ENCODE measurements at places on chromosomes 12 and 14.

- DNase-seq = no peak
These were observed 89.1 kb upstream of the NUDT4 start for GRCh38 chr12:93288626-93289025.

- peak; percentile 61 for DNase-seq
These were observed at the start of gene ITGA5 for GRCh38 chr12:54419088-54419887. TSS of gene ITGA5 (minus strand) at chr12:54419266. CDS start at chr12:54419198, 68 bp downstream.

DNA sequence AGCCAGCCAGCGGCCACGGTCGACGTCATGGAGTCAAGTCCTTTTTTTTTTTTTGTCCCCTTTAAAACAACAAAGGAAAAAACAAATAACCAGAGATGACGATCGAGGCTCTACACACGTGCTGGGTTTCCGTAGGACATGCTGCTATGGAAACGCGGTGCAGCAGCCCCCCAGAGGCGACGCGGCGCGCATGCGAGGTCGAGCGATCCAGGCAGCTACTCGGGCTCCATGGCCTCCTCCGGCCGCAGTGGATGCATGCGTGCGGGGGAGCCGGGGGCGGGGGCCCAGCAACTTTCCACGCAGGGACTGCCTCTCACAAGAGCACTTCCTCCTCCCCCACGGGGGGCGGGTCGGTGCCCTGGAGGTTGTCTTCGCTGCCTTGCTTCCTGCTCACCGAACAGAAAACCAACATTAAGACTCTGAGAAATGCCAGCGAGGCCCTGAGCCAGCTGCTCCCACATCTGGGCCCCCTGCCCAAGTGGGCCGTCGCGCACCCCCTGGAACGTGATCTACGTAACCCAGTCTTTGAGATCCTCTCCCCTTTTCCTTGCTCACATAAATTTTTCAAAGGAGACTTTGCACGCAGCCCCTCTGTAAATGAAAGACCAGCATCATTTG, 30.7 kb downstream of the P2RX4 start:
- peak; percentile 60 for DNase-seq

- DNase-seq = no peak
These were observed 362.1 kb downstream of the GALC start for GRCh38 chr14:87630846-87631245.

DNA sequence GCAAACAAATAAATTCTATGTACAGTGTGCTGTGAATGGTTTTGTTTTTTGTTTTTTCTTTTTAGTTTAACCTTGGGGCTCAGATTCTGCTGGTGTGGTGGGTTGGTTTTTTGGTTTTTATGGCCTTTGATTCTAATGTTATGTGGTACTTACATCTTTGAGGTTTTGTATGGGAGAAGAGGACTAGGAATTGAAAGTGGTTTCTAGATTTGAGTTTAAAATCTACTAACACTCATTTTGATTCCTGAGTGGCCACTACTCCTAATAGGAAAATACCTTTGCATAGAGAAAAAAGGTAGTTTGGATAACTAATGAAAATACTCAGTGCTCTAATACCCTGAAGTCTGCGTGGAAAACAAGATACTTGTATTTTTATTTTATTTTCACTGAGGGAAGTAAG, 137.7 kb downstream of the MON2 start:
- no peak for DNase-seq

- DNase-seq = no peak
These were observed 21.0 kb upstream of the DUSP16 start for GRCh38 chr12:12583510-12584178.

DNA sequence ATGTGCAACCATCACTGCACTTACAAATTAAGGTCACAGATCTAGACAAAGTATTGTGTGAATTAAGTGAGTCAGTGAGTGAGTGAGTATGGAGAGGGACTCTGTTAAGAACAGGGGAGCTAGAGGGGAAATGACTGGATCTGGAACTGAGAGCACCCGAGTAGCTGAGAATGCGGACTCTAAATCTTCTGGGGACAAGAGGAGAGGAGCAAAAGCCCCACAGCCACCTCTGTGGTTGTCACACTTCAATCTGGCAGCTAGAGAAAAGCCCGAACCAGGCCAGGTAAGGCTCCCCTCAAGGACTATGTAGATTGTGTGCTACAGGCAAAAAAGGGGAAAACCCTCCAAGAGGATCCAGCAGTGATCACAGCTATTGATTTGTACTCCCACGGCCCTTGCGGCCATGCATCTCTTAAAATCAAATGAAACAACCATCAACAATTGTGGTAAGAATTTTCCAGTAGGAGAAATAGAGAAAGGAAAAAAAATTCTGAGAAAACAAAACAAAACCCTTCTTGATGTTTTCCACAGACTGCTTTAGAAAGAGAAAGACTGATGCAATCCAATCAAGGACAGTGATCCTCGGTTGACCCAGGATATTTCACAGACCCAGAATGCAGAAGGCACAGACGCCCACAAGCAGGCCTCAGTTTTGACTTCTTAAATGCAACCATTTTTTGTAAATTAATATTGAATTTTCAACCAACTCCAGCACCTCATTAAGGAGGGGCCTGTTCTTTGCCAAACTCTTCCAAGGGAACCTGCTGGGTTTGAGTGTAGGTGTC, 109.6 kb downstream of the SLC38A6 start:
- peak; percentile 70 for DNase-seq

Measured in inflammatory macrophage treated with lipopolysaccharide for 1 hour (primary cell).